Activated effector memory CD4-positive, alpha-beta T cell treated with Interleukin-2 at 50 U/mL for 16 hours (primary cell): ENCODE measurements at places on chromosomes 2 and 18.

GRCh38 chr2:36318547-36318946 lies 37.0 kb upstream of the CRIM1 start:
- no peak for DNase-seq

- no peak for DNase-seq
Observed at GRCh38 chr2:126643972-126644371, 12.0 kb upstream of the GYPC start.

GRCh38 chr2:144890828-144891227 lies 370.9 kb upstream of the ZEB2 start:
- no peak for DNase-seq

DNA sequence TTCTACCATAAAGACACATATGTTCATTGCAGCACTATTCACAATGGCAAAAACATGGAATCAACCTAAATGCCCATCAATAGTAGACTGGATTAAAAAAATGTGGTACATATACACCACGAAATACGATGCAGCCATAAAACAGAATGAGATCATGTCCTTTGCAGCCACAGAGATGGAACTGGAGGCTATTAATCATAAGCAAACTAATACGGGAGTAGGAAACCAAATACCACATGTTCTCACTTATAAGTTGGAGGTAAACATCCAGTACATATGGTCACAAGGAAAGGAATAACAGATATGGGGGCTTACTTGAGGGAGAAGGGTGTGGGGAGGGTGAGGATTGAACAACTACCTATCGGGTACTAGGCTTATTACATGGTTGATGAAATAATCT lies 7.7 kb downstream of the HMSD start:
- no peak for DNase-seq

DNA sequence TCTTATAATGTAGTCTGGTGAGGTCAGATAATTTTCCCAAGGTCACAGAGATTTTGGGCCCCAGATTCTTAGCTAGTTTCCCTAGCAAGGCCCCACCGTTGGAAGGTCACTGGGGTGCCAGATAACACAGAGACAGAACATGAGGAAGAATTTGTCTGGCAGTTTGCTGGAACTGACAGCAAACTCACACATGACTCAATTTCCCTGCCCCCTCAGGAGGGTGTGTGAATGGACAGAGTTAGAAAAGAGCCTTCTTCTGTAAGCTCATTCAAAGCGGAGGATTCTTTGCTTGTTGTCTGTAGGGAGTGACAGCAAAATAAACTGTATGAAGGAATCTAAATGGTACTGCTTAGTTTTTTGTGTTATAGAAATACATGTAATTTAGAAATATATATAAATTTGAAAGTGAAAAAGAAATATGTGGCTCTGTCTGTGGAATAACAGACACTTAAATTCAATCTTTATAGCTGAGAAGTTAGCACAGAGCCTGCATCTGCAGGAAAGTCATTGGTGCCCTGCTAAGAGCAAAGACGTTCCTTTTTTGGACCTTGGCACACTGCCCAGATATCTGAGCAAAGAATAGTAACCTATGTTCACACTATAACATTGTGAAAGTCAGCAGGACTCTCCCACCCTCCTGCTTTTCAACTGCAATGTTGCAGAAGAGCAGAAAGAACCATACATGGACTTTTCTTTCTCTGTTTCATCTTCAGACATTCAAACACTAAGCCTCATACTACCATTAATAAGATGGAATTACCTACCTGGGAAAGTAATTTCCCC lies 2.1 kb downstream of the MDH1 start:
- DNase-seq, result no peak

GRCh38 chr18:45274026-45274425 lies 341.2 kb upstream of the SLC14A2 start:
- DNase-seq, result no peak

DNA sequence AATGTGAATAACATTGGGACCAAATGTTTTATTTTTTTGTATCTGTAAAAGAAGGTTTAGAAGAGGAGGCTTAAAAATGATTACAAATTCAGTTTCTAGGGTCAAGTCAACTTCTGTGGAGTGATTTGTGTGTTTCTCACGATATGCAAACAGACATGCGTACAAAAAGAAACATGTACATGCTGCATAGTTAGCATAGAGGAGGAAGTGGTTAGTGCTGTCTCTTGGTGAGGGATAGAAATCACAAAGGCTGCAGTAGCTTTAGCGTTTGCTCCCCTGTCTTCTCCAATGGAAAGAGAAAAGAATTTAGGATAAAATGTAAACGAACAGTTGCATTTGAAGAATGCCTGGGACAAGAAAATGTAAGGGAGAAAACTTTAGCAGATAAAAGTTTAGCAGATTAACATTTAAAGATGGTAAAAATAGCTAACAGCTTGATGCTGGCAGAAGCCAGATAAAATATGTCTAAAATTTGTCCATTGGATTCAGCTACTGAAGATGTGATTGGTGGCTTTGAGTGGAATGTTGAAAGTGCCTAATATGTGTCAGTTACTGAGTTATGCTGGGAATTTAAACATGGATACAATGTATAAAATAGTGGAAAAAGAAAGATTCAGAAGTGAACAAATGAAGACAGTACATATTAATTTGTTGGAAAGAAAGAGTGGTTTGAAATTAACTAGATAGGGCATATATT lies 44.9 kb downstream of the MALT1 start:
- no peak for DNase-seq

- no peak for DNase-seq
Observed at GRCh38 chr2:76953733-76954347, 568.3 kb downstream of the LRRTM4 start.

DNA sequence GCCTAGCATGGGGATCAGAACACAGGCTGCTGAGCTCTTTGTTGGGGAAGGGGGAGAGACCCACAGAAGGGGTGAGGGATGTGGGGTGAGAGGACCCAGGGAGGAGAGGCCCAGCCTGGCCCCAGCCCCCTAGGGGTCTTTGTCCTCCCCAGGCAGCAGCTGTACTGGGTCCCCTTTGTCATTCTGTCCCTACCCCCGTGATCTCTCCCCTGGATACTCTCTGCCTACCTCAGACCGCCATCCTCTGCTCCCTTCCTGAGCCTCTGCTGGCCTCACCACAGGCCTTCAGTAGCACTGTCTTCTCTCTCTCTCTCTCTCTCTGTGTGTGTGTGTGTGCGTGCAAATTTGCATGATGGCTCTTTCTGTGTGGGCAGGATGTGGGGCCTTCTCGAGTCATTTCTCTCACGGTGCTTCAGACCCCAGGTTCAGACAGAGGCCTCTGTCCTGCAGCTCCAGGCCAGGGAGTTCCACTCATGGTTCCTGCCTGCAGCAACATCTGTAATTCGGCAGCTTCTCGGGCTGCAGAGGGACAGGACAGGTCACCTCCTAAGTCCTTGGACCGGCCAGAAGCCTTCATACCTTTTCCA lies 1.4 kb downstream of the PSD4 start:
- DNase-seq, result peak; percentile 70

DNA sequence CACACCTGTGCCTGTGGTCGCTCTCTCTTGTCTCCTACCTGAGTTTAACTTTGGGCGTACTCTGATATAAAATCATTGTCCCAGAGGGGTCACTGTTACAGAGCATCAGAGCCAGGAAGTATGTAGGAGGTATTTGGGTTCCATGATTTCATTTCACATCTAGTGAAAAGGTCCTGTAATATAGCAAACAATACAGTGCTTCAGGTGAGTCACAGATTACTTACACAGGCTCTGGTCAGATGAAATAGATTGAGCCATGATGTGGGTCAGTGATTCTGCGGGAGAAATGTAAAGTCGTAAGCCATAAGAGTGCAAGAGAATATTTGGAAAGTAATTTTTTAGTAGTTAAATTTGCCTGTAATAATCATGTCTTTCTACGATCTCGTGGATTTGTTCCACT lies 70.2 kb downstream of the SOCS6 start:
- DNase-seq, result no peak

DNA sequence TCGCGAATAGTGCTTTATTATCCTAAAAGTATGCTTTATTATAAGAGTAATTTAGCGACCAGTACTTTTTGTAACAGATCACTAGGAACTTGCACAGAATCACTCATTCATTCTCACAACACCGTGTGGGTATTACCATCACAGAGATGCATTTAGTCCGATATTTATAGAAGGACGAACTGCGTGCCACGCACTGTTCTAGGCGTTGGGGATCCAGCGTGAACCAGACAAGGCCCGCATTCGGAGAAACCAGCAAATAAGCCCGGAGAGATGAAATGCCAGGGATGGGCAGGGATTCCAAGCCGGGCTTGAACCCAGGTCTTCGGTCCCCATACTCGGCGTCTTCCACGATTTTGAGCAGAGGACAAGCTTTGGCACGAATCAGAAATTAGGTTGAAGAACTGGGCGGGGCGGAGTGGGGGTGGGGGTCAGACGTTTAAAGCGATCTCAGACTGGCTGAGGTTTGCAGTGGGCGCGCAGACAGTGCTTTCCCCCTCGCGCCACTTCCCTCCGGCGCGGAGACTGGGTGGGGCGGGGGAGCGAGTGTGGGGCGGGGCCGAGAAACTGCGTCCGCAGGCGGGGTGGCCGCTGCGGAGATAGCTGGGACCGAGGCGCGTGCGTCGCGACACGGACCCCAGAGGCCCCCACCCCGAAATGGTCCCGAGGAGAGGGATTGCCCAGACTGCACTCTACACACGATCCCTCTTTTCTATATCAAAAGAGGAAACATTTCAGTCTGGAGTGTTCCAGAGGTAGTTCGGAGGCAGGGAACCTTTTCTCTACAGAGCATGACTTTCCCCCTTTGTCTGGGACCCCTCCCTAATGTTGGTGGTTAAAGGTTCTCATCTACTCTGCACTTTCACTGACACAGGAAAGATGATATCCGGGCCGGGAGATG lies 1.1 kb upstream of the CXCR4 start:
- peak; percentile 86 for DNase-seq

DNA sequence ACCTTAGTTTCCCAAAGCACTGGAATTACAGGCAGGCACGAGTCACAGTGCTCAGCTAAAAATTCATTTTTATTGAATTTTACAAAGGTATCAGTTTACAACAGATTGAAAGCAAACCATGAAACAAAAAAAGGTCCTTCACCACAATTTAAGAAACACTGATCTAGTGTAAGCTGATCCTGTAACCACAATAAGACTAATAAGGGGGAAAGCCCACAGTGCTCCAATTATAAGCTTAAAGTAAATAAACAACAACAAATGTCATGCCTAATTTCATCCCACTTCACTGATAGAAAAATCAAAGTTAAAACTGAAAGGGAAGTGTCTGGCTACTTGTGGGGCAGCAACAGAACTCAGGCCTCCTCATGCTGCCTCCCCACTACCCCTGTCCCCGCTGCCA lies 49.2 kb downstream of the ICA1L start:
- no peak for DNase-seq

- no peak for DNase-seq
Observed at GRCh38 chr2:31254237-31255203, 20.6 kb downstream of the EHD3 start.

GRCh38 chr18:68244786-68245185 lies 470.1 kb downstream of the TMX3 start:
- no peak for DNase-seq
